ENCODE measurements at places on chromosomes 11 and 22.

- no peak for DNase-seq
Measured at GRCh38 chr11:7714786-7715185, 8.5 kb upstream of the OVCH2 start.

- DNase-seq = no peak
Measured at GRCh38 chr22:43244803-43245527, 58.0 kb upstream of the TTLL12 start.

DNA sequence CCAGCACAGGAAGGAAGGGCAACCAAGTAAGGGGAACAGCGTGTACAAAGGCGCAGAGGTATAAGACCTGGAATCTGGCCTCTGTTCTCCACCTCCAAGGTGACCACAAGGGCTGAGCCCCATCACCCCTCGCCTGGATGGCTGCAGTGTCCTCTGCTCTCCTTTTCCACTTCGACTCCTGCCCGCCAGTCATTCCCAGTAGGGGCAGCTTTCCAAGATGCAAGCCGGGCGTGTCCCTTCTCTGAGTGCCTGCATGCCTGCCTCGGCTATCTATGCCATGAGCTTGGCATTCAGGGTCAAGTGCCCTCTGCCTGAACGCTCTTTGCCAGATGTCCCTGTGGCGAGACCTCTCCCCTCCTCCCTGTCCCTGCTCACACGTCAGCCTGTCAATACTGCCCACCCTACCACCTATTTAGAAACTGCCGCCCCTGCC lies 17.0 kb downstream of the FADS3 start:
- no peak for DNase-seq

DNA sequence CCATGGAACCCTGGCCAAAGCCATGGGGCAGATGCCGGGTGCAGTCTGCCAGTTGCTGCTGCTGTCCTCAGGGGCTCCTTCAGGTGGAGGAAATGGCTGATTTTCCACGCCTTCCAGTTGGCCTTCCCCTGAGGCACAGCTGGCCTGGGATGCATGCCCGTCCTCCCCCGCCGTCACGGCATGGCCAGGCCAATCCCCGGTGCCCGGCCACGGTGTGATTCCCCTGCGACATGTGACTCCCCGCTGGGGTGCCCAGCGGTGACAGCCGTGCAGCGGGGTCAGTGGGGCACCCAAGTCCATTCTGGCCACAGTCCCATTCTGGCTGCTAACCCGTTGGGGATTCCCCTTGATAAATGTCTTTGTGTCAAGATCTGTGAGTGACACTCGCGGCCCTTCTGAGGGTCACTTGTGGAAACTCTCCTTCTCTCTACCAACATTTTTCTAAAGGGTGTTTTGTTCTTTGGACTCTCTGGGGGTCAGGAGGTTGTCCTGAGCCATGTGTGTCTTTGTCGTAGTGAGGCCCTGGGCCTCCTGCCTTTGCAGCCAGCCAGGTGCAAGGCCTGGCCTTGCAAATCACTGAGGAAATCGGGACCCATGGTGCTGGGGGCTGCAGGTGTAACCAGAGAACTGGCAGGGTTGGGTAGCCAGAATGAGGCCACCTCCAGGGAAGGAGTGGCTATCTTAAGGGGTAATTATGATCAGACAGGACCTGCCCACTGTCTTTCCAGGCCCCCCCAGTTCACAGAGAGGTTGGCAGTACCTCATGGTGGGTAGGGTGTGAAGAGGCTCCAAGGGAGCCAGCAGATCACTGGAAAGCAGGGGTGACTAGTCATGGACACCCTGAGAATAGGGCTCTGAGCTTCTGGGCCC lies 37.1 kb downstream of the KCNQ1OT1 start:
- no peak for DNase-seq

GRCh38 chr22:35991168-35991567 lies 37.5 kb downstream of the RBFOX2 start:
- DNase-seq = no peak

DNA sequence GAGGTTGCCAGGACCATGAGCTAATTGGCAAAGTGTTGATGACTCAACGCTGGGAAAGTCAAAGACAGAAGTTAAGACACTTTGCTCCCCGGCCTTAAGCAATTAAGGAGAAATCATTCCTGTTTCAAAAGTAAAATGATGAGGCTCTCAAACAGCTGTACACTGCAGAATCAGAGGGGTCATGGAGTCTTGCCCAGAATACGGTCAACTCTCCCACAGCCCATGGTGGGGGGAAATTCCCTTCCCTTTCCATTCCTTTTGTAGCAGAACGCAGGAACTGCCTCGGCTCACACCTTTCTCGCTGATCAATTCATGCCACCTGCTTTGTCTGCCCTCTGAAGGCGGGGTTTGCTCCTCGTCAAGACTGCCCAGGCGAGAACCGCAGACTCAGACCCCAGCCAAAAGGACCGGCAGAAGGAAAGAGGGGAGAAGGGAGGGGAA lies 52.8 kb downstream of the MN1 start:
- no peak for DNase-seq

DNA sequence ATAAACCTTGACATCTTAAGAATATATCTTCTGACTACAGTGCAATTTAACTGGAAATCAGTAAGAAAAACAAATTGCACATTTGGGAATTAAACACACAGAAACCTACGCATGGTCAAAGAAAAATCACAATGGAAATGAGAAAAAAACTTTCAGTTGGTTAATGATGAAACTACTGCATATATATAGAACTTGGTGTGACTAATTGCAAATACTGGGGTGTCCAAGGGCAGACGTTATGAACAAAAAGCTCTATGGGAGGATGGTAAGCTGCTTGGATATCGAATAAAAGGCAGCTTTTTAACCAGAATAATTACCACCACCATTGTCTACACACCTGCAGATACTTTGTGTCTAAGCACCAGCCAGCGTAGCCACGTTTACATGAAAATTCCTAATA lies 791 bp downstream of the GDPD4 start:
- no peak for DNase-seq

GRCh38 chr22:19509923-19510322 lies 14.3 kb downstream of the CLDN5 start:
- DNase-seq = no peak

GRCh38 chr11:24389575-24389974 lies 107.3 kb upstream of the LUZP2 start:
- DNase-seq = no peak

DNA sequence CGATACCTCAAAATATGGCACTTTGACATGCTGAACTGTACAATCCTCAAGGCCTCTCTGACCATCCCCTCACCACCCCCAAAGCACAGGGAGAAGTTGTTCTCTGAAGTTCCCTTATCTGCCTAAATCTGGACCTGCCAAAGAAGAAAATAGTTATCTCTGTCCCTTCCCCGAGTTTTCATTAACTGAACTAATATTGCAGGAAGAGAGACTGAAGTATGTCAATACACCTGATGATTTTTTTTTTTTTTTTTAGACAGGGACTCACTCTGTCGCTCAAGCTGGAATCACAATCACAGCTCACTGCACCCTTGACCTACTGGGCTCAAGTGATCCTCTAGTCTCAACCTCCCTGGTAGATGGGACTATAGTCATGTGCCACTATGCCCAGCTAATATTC lies 75.0 kb downstream of the SIK3 start:
- no peak for DNase-seq

DNA sequence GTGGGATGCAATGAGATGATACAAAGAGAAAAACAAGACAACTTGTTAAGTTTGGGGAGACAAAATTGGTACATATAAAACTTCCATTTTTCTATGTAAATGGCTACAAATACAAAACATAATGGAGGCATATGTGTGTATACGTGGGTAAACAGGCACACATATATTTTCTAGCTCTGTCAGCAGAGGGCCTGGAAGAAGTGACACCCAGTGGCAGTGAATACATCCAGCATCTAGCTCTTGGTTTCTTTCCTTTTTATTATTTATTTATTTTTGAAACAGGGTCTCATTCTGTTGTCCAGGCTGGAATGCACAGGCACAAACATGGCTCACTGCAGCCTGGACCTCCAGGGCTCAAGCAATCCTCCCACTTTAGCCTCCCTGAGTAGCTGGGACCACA lies 5.0 kb upstream of the RASL10A start:
- DNase-seq = no peak

GRCh38 chr11:91396236-91397133 lies 828.1 kb upstream of the FAT3 start:
- DNase-seq = no peak

- DNase-seq = no peak
Measured at GRCh38 chr11:65478388-65479183, 20.3 kb upstream of the MALAT1 start.

DNA sequence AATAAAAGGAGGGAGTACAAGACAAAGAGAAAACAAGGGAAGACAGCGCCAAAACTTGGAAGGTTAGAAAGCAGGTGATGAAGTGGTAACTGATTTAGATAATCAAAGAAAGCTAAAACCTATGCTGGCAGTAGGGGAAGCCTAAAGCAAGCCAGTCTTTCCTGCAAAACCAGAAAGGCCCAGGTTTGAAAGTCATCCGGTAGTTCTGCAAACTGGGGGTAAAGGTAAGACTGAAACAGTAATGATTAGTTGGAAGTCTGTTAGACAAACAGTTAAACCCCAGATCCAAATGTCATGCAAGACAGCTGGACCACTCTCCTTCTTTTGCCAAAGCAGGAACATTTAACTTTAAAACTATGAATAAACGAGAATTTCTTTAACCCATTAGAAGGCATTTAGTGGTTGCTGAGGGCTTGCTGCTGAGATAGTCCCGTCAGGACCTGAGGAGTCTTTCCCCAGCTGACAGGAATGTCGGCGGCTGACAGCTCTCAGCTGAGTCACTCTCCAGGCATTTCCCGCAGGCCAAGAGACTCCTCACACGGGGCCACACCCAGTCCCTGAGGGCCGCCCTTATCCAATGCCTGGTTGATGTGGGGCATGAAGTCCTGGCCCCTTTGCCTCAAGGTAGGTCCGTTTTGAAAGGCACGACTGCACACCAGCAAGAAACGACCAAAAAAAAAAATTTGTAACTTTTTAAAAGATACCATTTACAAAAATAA lies 36.3 kb upstream of the CFAP300 start:
- DNase-seq = no peak

GRCh38 chr11:134764367-134764766 lies 352.3 kb upstream of the B3GAT1 start:
- DNase-seq = no peak

GRCh38 chr11:2164861-2165555 lies 4.0 kb upstream of the INS start:
- no peak for DNase-seq

- no peak for DNase-seq
Measured at GRCh38 chr22:46547179-46547882, 9.9 kb upstream of the CELSR1 start.

DNA sequence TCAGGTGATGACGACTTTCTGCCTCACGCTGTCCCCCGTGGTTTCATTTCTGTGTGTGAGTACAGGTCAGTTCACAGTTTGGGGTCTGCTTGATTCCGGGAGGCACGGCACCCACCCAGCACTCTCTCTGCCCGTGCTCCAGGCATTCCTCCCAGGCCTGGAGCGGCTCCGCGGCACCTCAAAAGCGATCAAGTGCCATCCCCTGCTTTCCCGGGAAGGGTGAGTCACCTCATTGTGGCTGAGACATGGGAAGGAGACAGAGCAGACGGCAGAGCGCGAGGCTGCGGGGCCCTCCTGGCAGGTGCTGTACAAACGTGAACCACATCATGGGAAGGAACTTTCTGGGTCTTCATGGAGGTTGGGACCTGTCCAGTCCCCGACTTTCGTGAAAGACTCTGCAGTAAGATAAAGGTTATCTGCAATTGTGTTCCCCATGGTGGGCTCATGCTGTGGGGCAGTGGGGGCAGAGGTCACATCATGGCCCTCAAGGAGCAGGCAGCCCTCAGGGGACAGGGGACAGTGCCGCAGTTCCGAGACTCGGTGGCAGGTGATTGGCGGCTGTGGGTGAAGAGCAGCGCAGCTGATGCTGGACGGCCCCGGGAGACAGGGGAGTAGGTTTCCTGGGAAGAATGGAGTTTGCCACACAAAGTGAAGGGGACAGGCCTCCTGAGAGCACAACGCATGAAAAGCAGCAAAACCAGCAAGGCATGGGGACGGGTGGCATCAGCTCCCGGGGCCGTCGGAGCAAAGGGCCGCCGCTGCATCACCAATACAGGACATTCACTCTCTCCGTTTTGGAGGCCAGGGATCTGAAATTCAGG lies 65.3 kb downstream of the CELSR1 start:
- DNase-seq = no peak

DNA sequence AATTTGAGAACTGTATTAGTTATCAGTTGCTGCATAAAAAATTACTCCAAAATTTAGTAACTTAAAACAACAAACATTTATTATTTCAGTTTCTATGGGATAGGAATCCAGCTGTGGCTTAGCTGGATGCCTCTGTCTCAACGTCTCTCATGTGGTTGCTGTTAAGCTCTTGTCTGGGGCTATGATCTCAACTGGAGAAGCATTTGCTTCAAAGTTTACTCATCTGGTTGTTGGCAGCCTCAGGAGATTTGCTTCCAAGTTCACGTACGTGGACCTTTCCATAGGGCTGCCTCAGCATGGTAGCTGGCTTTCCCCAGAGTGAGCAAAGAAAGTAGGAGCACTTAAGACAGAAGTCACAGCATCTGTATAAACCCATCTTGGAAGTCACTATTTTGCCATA lies 144.9 kb upstream of the SESN3 start:
- DNase-seq = no peak

- no peak for DNase-seq
Measured at GRCh38 chr11:88398372-88398771, 60.8 kb upstream of the CTSC start.

DNA sequence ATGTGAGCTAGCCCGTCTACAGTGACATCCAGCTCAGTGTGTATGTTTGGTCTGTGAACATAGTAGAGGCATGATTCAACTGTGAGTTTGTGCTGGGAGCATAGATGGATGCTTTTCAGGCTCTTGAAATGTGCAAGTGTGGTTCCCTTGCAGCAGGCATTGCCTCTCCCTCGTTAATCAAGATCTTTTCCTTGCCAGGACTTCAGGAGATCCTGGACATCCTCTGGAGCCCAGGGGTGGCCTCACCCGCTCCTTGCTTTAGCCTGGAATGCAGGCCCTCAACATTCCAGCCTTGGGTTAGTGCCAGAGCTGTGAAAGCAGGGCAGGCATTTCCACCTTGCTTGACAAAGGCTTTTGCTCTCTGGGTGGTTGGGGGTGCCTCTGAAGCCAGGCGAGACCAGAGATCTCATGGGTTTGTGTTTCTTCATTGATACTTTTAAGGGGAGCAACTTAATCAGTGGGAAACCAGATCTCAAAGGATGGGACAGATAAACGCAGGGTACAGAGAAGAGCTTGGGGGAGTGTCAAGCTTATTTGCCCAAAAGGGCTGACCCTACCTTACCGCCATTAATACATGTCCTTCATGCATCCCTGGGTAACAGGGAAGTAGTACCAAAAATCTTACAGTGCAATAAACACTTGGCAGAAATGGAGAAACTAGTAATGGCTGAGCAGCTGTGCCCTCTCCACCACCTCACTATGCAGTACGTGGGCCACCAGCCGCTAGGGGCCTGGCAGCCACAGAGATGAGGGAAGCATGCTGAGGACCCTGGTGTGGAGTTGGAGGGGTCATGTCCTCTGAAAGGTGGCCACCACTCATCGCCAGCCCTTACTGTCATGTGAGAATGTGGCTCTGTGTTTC lies 72.1 kb downstream of the PTPRJ start:
- no peak for DNase-seq

GRCh38 chr11:105789579-105790420 lies 179.9 kb downstream of the GRIA4 start:
- DNase-seq = no peak
